ENCODE measurements at places on chromosomes 11 and 22. TPM values are rescaled to one million over a fixed set of nuclear protein-coding genes. Genes with fewer than 3 reads are reported as not detected.

The OR5M10 gene
- total RNA-seq: not detected

The PRG3 gene
- total RNA-seq: not detected

The SLC22A9 gene
- not detected for total RNA-seq

The KRTAP5-2 gene
- not detected for total RNA-seq
